DMS 273 treated with DMSO at 0.1 percent for 48 hours (cell line): ENCODE measurements at places on chromosomes 1 and 21.

DNA sequence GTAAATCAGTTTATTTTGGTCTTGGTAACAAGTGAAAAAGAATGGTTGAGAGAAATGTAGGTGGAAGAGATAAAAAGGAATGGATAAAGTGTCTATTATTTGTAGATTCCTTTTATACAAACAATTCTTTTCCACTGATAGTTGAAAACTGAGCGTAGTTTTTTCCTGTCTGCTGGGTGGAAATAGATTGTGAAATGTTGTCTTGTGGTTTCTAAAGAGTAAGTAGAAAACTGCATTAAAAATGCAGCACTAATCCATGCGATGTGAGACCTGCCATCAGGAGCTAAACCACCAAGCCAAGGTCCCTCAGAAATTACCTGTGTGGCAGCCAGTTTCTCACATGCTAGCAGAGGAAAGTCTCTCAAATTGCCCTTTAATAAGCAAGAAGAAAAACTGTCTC, 103.2 kb upstream of the SLC44A3 start:
- no peak for DNase-seq

- no peak for DNase-seq
These were observed 42.0 kb upstream of the LHX8 start for GRCh38 chr1:75092141-75092540.

DNA sequence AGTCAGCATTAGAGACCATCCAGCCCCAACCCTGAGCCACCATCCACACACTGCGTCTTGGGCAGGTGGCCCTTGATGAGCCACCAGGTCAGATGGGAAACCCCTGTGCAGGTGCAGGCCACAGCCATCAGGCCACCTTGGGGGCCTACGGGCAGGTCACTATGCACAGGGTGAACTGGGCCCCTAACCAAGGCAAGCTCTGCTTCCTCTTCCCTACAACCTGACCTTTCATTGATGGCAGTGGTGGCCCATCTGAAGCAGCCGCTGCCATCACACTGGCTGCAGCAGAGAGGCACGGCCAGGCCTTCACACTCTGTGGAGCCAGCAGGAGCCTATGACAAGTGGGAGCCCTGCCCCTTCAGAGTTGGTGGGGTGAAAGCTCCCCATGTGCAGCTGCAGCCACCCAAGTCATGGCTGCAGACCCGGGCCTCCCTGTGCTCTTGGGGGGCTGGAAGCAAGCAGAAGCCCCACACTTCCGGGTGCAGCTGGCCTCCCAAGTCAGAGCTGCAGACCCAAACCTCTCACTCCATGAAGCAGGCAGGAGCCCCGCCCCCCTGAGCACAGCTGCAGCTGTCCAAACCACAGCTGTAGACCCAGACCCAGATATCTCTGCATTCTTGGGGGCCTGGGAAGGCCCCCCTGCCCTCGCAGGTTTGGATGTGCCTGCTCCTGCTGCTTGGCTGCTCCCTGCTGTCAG, 681.5 kb downstream of the MATN1 start:
- DNase-seq = no peak

GRCh38 chr1:81224222-81224621, 576.5 kb upstream of the ADGRL2 start:
- DNase-seq = no peak

DNA sequence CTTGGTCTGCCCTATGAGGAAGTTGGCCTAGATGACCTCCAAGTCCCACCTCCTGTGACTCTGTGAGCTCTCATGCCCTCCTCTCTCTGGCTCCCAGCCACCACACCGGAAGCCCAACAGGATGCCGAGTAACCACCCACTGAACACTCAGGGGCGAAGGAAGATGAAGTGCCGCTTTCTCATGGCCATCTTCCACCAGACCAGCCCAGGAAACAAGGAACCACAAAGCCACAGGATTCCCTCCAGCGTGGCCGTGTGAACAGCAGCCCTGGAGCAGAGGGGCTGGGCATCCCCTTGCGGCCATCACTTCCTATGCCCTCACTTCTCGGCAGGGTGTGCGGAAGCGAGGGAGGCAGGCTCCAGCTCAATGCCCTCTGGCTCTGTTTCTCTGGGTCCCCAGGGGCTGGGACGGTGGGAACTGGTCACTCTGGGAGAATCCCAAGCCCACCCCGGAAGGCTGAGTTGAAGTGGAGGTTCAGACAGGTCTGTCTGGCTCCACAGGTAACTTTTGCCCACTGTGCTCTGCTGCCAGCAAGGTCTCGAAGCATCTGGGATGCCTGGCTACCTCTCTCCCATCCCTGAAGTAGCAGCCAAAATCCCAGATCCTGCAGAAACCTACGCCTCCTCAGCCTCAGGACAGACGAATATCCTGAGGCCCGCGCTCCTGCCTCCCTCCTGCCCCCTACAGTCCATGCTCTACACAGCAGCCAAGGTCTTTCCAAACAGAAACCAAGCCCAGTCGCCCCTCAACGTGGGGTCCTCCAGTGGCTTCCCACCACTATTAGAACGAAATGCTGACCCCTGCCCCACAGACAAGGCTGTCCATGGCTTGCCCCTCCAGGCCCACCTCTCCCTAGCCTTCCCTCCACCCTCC, 44.2 kb upstream of the ECE1 start:
- DNase-seq = no peak

- DNase-seq = no peak
These were observed 3.1 kb downstream of the CTXND2 start for GRCh38 chr1:150890033-150890416.

- no peak for DNase-seq
These were observed at the start of gene OR10R2 for GRCh38 chr1:158471920-158472319. OR10R2 (plus strand) TSS chr1:158472220; CDS start chr1:158472326, 106 bp downstream.

DNA sequence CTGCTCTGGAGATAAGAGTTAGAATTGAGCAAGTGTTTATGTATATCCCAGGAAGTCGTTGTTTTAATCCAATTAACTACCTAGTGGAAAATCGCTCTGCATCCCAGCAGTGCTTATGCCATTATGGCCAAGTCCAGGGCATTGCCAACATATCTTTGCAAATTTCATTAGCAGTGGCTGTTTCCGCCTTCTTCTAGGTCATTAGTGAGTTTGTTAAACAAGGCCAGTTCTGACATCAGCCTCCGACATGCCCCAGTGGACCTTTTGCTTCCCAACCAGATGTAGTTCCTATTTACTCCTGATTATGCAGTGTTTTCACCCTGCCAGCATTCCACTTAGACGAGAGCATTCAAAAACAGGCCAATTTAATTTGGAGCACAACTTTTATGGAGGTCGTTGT, 106.8 kb upstream of the FAM78B start:
- no peak for DNase-seq

- no peak for DNase-seq
These were observed 82.8 kb upstream of the KCNE2 start for GRCh38 chr21:34280959-34281358.

GRCh38 chr1:225592362-225593025, 60.4 kb downstream of the ENAH start:
- no peak for DNase-seq

DNA sequence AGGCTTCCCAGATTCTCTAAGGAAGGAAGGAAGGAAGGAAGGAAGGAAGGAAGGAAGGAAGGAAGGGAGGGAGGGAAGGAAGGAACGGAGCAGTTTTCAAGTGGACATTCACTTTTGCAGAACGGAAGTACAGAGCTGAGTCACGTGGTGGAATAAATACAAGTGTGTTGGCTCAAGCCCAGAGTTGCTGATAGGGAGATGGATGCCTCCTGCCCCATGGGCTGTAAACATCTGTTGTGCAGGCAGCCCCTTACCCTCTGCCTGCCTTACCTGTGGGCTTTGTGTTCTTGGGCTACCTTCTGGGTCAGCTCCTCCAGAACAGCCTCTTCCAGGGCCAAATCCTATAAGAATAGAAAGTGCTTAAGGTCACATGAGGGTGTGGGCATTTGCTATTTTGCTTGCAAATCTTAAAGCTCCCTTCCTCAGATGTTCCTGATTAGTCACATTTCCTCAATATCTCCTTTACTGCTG, 121.7 kb downstream of the SMYD2 start:
- DNase-seq = no peak

DNA sequence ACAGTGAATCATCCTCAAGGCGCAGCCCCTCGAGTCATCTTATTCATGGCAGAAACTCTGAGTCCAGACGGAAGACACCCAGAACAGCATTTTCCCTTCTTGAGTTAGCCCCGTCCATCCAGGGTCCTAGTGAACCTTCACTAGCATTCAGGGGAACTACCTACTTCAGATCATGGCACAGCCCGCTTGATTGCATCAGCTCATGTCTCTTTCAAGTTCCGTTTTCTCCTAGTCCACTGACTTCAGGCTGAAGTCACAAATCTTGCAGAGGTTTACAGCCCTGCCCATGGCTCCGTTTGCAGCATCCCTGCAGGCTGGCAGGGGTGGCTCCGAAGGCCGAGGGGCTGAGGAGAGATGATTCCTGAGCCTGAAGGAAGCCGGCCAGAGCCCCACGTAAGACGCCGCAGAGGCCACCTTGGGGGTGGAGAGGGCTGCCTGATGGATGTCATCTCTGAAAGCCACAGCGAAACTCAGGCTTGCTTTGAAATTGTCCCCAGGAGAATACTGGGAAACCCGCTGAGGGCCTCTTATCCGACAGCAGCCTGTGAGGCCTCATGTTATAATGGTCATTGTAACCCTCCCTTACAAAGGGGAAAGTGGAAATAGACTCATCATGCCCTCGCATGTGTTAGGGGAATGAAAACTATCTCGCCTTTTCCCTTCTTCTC, 310.2 kb upstream of the AJAP1 start:
- DNase-seq = no peak

DNA sequence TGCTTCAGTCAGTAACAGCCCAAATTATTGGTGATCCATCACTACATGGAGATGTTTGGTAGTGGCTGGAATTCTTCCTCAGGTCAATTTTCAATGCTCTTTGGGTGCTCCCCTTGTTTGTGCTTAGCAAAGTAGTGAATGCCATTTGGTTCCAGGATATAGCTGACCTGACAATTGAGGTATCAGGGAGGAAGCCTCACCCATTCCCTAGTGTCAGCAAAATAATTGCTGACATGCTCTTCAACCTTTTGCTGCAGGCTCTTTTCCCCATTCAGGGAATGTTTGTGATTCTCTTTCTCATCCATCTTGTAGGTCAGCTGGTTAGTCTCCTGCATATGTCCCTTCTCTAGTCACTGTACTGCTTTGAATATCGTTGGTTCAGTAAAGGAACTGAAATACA, 7.1 kb upstream of the OR10K1 start:
- DNase-seq = no peak

- no peak for DNase-seq
These were observed 50.8 kb downstream of the ALPL start for GRCh38 chr1:21559788-21560567.

DNA sequence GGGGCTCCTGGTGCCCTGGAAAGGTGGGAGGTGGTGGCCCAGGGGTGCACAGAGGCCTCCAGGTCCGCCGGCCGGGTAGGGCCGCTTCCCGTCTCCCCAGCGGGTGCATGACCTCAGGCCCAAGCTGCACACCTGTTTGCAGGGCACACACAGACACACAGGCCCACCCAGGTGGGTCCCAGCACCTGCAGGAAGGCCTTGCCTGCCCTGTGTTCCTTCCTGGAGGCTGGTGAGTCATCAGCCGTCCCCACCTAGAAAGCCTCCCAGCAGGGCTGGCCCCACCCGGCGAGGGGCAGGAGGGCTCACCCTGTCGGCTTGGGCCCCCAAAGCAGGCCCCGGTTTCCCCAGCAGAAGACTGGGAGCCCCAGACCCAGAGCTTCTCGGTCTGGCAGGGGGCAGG, 23.6 kb upstream of the TTLL10 start:
- no peak for DNase-seq

- peak; percentile 63 for DNase-seq
These were observed 30.3 kb downstream of the NHLH2 start for GRCh38 chr1:115810609-115811008.

- DNase-seq = no peak
These were observed 119.8 kb upstream of the BACE2 start for GRCh38 chr21:41048145-41048544.

DNA sequence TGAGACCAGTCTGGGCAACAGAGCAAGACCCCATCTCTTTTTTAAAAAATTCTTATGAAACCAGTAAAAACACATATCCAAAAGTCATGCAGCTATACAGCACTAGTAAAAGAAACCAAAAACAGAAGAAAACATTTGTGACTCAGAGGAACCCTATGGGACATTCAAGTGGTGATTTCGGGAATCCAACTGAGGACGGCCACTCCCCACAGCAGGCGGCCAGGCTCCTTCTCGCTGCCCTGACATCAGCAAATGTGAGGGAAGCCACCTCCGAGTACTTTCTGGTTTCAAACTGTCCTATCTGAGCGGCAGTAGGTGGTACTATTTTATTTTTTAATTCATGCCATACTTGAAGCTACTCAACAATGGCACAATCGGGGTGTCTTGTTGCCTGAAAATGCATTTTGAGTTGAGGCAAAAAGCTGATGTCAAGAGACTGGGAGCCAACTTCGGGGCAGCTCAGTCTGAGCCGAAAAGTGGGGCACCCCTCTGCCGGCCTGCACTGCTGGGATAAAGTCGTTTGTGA, 3.3 kb downstream of the SUMO3 start:
- no peak for DNase-seq

DNA sequence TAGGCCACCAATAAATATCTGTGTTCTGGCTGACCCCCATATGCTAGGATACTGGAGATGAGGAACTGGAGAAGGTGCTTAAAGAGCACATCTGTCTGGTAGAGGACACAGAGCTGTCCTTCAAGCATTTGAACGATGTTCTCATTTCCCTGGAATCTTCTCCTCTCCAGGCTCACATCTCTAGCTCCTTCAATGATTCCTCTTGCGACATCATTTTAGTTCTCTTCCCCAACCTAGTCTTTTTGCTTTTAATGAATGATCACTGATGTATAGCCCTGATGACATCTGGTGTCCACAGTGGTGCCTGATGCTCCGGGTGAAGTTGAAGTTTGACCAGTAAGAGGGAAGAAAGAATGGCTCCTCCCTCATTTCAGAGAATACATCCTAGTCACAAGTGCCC, 80.8 kb upstream of the UBE2U start:
- DNase-seq = no peak

- DNase-seq = no peak
These were observed 118.4 kb upstream of the CHRM3 start for GRCh38 chr1:239268007-239268406.

GRCh38 chr1:223492044-223492443, 98.8 kb downstream of the CCDC185 start:
- no peak for DNase-seq
